ENCODE measurements at places on chromosomes 4 and X.

- DNase-seq: no peak
Measured at GRCh38 chr4:163621821-163622220, 127.3 kb downstream of the TMA16 start.

DNA sequence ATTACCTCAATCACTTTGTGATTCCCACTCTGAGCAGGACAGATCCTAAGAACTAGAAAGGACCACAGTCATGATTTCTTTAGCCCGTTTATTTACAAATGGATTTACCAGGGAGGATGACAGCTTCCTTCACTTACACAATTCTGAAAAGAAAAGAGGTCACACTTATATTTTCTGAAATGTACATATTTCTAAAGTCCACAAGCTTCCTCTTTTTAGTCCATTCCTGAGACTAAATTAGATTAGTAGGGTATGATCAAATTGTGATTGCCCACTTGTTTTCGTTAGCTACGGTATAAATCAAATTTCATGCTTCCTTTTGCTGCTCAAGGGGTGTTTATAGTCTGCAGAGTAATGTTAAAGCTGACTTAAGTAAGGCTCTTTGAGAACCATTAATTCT, 7.6 kb upstream of the AMELX start:
- no peak for DNase-seq

- no peak for DNase-seq
Measured at GRCh38 chr4:151052785-151053184, 37.7 kb upstream of the LRBA start.

DNA sequence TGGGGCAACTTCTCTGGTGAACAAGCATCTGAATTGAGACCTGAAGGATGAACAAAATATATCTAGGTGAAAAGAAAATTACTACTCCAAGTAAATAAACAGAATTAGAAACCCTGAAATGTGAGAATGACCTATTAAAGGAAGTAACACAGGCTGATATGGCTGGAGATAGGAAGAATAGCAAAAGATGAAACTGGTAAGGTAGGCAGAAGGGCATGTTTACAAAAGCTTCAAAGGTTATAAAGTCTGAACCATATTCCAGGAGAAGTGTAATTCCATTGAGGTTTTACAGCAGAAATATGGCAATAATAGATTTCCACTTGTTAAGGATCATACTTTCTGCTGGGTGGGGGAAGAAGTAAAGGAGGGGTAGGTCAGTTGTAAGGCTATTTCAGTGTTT, 452.0 kb downstream of the GBA3 start:
- no peak for DNase-seq

- DNase-seq: no peak
Measured at GRCh38 chrX:111444881-111445280, 32.9 kb upstream of the DCX start.

DNA sequence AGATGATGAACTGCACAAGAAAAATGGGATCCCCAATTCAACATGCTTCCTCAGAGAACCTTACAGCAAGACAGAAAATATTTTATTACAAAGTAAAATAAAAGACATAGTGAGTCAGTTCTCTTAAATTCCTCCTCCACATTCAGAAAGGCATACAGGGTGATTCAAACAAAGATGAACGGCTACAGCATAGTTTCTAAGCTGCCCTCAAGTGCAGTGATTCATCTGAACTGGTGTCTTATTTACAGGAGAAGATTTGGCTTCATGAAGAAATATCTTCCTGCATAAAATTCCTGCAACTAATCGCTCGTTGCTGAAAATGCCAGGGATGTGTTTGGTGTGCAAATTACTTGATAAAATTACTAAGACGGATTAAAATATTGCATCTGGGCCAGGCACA, 103.6 kb downstream of the PRKX start:
- no peak for DNase-seq

DNA sequence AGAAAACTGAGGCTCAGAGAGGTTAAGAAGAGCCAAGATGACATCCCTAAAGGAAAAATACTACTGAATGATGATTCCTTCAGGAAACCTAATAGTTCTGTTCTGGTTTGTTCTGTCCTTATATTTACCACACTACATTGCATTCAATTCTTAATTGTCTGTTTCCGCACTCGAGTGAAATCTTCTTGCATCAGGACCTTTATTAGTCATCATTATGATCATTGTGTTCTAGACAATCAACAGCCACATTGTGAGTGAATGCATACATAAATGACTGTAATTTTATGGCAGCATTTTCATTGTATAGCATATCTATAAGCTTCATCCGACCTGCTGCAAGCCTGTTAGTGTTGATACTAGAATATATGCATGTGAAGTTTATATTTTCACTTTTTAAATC, 156.7 kb upstream of the FAM241A start:
- DNase-seq: no peak

GRCh38 chrX:38061335-38061734, 55.0 kb downstream of the SYTL5 start:
- no peak for DNase-seq

DNA sequence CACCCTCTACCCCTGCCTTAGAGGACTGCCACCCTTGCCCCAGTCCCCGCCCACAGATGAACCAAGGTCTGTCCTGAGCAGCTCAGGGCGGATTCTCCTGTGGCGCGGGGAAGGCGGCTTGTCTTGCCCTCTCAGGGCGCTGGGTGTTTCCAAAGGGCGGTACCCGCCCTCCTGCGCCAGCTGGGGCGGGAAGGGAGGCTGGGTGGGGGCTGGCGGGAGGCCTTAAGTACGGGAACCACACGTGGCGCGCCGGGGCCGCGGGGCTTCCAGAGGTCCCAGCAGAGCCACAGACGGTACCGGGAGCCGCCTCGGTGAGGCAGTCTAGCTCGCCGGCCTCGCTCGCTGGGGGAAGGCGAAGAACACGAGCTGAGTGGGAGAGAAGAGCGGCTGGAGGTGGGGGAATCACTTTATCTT, 361.1 kb downstream of the MID1IP1 start:
- no peak for DNase-seq

GRCh38 chrX:7316887-7317286, 168.9 kb upstream of the PUDP start:
- DNase-seq: no peak

- no peak for DNase-seq
Measured at GRCh38 chrX:40177489-40177888, 79.7 kb upstream of the BCOR start.

DNA sequence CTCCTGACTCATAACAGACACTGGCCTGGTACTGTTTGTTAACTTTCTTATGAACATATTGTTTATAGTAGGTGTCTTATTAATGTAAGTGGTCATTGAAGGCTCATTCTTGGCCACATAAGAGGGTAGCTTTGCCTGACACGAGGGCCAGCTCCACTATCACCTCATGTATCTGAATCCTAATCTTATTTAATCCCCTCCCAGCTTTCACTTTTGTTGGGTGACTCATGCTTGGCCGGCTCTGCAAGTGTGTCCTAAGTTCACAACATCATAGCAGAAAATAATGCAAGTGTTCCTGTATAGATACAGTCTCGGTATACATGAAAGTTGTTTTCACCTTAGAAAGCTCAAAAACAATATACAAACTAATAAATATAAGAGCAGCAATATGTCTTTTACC, 283.8 kb downstream of the IQCM start:
- no peak for DNase-seq

- DNase-seq: no peak
Measured at GRCh38 chrX:14027036-14027435, 2.7 kb downstream of the GEMIN8 start.

All from DMS 273 treated with DMSO at 0.1 percent for 48 hours (cell line).